ENCODE measurements at places on chromosomes 5 and 9.

- DNase-seq = no peak
These were observed 402.9 kb downstream of the ENC1 start for GRCh38 chr5:74237571-74238145.

- no peak for DNase-seq
These were observed 181.6 kb upstream of the FST start for GRCh38 chr5:53298841-53299240.

GRCh38 chr5:98772415-98773213 lies 849 bp upstream of the RGMB start:
- peak; percentile 79 for DNase-seq

DNA sequence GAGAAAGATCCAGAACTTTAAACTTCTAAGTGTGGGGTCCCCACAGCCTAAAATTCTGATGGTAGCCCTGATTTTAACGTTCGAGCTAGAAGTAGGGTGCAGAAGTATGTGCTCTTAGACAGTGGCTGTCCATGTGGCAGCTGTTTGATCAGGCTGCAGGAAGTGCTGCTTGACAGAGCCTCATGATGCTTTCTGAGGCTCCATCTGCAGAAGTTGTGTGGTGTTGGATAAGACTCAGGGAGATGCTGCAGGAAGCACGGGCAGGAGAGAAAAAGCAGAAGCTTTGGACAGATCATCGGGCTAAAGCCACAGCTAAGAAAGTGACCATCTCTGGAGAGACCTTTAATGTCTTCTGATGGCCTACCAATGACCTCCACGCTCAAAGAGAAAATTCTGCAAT lies 8.1 kb downstream of the MTMR12 start:
- no peak for DNase-seq

GRCh38 chr5:111983459-111983858 lies 226.5 kb upstream of the NREP start:
- DNase-seq = no peak

- DNase-seq = no peak
These were observed 59.1 kb upstream of the GOLPH3 start for GRCh38 chr5:32233220-32233695.

GRCh38 chr9:124721109-124721906 lies 49.8 kb downstream of the NR6A1 start:
- no peak for DNase-seq
